ENCODE measurements at places on chromosomes 2 and 18.
A peak's percentile ranks its signal among the peaks of the same experiment; 100 is the strongest.

DNA sequence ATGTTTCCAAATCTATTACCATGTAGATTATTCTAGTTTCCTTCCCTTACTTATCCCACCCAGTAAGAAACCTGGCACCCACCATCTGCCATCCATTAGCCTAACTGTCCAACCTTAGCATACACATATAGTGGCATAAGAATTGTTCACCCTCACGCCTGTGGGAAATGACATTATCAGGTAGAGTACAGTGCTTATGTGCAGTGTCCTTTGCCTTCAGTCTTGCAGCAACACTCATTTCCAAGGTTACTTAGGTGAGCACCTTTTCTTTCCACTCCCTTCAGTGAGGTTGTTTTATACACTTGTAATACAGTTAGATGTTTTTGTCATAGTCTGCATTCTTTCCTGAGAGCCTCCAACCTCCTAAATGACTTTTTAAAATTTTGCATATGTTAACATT, 18.1 kb downstream of the AQP12B start:
- DNase-seq = no peak

GRCh38 chr18:46260016-46260878, 156.1 kb downstream of the HAUS1 start:
- no peak for DNase-seq

DNA sequence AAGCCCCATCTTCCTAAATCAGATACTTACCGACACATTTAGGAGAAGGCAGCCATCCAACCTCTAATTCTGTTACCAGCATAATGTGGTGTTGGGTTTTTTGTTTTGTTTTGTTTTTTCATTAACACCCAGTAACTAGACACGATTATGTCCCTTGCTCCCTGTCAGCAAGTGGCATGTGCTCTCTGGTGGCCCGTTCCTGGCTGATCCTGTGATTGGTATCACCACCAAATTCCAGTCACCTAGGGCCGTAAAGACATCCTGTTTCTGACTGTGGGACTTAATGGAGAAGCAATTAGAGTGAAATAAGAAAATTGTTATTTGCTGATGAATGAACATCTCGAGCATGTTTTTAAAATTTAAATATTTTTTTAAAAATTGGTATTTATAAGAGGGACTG, 5.9 kb upstream of the DLX1 start:
- DNase-seq = no peak

DNA sequence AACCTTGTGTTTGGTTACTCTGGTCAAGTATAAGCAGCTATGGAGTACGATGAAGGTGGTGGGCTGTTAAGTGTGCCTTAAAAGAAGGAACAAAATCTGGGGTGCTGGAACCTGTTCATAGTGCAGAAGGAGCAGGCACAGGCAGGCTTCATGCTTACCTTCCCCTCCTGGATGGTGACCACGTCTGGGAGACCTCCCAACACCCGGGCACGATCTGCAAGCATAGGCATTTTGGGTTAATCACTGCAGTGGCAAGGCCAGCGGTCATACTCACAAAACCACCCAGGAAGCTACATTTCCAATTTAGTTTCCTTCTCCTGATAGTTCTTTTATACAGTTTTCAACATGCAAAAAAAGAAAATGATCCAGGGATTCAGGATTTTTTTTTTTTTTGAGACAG, 58.7 kb upstream of the LPIN2 start:
- no peak for DNase-seq

GRCh38 chr2:218855305-218856166, 4.1 kb upstream of the WNT6 start:
- DNase-seq = no peak

DNA sequence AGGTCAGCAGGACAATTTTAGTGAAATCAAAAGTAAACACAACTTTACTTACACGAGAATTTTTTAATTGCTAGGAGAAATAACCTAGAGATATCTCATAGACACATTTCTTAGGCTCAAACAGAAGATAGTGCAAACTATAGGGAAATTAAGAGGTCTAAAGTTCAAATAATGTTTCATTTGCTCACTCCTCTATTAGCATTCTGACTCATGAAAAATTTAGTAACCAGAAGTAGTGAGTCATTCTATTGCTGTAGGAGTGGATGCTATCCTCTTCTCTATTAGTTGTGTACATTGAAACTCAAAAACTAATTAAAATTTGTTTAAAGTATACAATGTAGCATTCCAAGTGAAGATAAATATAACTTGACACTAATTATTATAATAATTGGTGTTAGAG, 908.3 kb upstream of the TMEFF2 start:
- DNase-seq = no peak

GRCh38 chr2:69102041-69102593, 89.1 kb downstream of the ANTXR1 start:
- DNase-seq = no peak

DNA sequence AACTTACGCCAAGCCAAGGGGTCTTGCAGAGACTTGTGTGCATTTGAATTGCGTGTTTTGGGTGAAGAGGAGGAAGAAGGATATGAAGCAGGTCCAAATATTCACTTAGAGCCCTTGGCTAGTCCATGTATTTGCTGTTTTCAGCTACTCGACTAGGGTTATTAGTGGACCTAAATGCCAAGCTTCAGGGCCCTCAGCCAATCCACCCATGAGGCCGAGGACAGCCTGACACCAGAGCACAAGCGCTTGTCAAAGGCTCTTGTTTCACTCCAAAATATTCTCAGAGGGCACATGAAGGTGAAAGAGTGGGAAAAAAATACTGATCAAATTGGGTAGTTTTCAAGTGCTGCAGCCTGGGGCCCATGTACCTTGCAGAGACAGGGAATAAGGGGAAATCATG, 174.8 kb upstream of the ACAA2 start:
- no peak for DNase-seq

- DNase-seq = no peak
Measured at GRCh38 chr2:172655091-172655837, 80.4 kb upstream of the RAPGEF4 start.

DNA sequence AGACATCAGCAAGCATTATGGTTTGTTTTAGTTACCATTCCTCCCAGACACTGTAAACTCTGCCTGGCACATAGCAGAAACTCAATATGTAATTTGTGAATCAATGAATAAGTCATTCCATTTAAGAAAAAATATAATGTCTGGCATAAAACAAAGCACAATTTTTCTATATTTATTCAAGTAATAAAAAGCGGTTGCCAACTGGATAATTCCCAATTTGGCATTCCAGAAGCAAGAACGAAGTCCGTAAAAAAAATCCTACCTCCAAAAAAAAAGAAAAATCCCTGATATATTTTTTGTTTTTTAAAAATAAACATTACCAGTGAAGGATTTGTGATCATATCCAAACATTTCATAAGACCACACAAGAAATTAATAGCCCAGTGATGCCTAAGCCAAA, 351.3 kb upstream of the LRRTM4 start:
- DNase-seq = no peak

DNA sequence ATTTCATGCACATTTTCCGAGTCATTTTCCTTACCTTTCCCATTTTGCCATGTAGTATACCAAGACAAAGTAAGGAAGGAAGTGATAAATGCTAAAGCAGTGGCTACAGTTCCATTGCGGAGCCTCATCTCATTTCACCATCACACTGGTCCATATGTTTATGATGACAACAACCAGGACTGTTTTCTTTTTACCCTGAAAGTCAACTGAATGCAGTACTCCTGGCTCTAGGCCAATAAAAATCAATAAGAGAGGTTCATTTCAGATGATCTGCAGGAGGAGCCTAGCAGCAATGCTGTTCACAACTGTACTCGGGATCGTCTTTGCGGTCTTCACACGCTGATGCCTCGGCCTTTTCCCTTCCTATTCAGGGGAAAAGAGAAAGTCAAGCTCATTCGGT, 4.7 kb downstream of the MGAT4A start:
- no peak for DNase-seq

GRCh38 chr18:47397671-47398319, 146.3 kb upstream of the SKOR2 start:
- DNase-seq = no peak

- no peak for DNase-seq
Measured at GRCh38 chr2:163247847-163248220, 409.3 kb upstream of the KCNH7 start.

GRCh38 chr2:132754867-132755472, 85.0 kb upstream of the LYPD1 start:
- DNase-seq = no peak

GRCh38 chr2:126781806-126782205, 116.9 kb upstream of the TEX51 start:
- no peak for DNase-seq

- DNase-seq = no peak
Measured at GRCh38 chr2:167692936-167693335, 554.5 kb downstream of the STK39 start.

DNA sequence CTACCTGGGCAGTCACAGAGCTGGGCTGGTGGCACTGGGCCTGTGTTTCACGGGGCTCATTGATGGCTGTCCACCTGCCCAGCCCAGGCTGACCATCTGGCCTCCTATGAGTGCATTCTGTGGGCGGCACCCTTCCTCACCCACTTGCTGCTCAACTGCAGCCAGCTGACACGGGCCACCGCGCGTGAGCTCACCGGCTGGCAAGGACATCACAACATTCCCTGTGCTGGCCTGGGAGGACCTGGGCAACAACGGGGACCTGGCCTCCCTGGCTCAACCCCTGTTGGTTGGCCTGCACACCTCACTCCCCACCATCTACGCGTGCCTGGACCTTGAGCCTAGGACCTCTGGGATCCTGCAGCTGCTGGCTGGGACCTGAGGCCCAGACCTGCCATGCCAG, 98.2 kb upstream of the DTNA start:
- no peak for DNase-seq

DNA sequence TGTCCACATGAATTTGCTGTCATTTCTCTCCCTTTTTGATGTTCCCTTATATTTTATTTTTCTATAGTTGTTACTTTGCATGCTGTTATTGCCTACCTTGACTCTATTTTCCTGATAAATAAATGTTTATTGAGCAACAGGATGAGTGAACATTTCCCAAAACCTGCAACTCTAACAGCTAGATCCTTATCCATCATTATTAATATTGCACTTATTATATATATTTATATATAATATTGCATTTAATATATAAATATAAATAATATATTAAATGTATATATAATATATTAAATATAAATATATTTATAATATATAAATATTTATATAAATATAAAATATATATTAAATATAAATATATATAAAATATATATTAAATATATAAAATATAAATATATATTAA, 436.1 kb upstream of the MMADHC start:
- no peak for DNase-seq

GRCh38 chr2:106124106-106124756, 69.9 kb downstream of the UXS1 start:
- DNase-seq = no peak

GRCh38 chr2:8500124-8501054, 181.5 kb upstream of the ID2 start:
- DNase-seq = no peak

DNA sequence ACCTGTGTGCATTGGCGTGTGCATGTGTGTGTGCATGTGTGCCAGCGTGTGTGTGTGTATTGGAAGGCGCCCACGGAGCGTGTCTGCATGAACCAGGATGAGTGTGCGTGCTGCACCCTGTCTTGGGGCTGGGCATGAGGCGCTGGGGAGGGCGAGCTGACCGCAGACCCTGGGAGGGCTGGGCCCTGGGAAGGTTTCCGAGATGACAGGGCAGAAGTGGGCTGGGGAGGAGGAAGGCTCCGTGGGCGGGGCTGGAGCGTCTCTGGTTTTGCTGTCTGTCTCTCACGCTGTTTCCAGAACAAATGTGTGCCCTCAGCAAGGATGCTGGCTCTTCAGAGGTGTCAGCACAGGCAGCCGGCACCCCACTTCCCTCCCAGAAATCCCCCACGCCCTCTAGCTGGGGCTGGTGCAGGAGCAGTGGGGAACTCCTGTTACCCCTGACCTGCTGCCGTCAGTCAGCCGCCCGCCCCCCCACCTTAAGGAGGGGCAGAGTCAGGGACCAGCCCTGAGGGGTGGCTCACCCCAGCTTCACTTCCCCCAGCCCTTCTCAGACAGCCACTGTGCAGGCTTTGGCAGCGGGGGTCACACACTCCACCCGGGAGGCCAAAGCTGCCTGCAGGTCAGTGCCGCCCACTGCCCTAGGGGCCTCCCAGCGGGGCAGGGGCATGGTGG, at the start of gene GPR35:
Gene GPR35 (plus strand): TSS at position 531 of the 672 bp plus-strand sequence. CDS start 4,473 bp downstream, outside the sequence.
- DNase-seq = peak; percentile 71

GRCh38 chr2:241815477-241816430, 6.8 kb downstream of the NEU4 start:
- DNase-seq = no peak

GRCh38 chr2:240594511-240595380, 8.2 kb downstream of the CAPN10 start:
- DNase-seq = no peak

- DNase-seq = no peak
Measured at GRCh38 chr2:170277951-170278350, 100.0 kb downstream of the MYO3B start.

GRCh38 chr2:73730810-73731209, 6.3 kb downstream of the TPRKB start:
- DNase-seq = no peak

GRCh38 chr18:13434854-13435253, 216.3 kb downstream of the LDLRAD4 start:
- no peak for DNase-seq

- peak; percentile 40 for DNase-seq
Measured at GRCh38 chr2:198127627-198128026, 323.2 kb downstream of the PLCL1 start.

GRCh38 chr2:81976998-81977397, 1672.4 kb upstream of the LRRTM1 start:
- DNase-seq = no peak

GRCh38 chr2:64731746-64732145, 78.0 kb upstream of the SERTAD2 start:
- DNase-seq = no peak

GRCh38 chr2:71299507-71299906, 32.1 kb upstream of the ZNF638 start:
- peak; percentile 43 for DNase-seq

DNA sequence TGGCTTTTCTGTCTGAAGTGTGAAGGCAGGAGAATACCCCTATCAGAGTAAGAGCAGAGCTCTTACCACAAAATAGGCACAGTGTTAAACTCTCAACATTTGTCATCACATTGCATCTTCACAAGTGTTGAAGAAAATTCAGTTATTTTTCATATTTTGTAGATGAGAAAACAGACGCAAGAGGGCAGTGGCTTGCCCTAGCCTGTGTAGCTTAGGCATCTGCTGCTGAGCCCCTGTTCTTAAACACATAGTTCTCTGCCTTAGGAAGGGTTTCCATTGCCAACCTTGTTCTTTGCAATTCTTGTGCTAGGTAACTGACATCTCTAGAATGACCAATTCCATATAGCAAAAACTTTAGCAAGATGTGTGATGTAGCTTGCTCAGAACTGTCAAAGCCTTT, 112.7 kb upstream of the RMDN2 start:
- DNase-seq = no peak

GRCh38 chr2:233384811-233385488, 30.7 kb downstream of the DGKD start:
- DNase-seq = no peak

DNA sequence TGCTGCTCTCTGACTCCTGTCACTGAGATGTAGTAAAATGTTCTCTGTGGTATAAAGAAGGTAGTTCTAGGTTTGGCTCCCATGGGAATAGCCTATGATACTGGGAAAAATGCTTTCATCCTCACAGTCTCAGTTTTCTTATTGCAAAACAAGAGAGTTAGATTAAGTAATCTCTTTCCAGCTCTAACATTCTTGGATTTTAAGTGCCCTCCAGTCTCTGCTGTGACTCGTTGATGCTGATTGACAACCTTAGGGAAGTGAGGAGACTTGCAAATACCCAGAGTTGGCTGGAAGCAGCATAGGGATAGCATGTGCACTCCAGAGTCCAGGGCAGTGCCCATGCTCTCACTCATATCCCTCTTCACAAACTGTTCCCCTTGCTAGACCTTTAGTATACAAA, 534.9 kb downstream of the SLC4A3 start:
- DNase-seq = no peak

GRCh38 chr2:26344581-26345282, 1.2 kb upstream of the SELENOI start:
- DNase-seq = peak; percentile 41

Data from CD4-positive, alpha-beta T cell treated with Interleukin-15 for 4 hours (primary cell).